ENCODE measurements at places on chromosomes 16 and 17.

DNA sequence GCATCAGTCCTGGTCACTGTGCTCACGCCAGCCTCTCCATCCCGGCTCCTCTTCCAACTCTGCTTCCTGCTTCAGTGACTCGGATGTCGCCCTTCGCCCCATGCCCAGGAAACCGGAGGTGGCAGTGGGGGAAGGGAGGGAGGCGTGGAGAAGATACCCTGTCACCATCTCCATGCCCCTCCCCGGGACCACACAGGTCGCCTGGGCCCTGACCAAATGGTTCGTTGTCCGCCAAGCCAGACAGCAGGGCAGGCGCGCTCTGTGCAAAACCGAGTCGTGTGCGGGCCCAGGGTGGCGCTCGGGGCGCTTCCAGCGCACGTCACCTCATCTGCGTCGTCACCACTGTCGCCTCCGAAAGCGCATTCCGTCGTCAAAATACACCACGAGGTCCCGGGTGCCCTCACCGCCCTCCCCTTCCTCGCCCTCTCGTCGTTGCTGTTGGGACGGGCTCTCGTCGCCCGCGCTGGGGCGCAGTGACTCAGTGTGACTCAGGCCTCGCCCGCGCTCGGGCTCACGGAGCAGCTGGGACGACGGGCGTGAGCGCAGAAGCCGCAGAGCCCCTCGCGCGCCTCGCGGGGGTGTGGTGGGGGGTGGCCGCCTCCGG lies 39.2 kb downstream of the ZNF778 start:
- no peak for DNase-seq

DNA sequence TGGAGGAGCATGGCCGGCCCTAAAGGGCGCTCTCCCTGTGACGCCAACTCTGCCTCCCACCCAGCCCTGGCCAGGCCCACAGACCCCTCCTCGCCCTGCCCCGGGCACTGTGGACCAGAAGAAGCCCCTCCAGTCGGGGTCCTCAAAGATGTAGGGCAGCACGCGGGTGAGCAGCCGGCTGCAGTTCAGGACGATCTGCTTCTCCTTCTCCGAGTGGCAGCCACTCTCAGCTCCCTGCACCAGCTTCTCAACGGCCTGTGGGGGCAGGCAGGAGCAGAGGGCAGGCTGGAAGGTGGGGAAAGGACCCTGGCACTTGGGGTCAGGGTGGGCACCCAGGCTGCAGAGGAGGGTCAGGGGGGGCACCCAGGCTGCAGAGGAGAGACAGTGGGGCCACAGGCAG lies 8.9 kb downstream of the HID1 start:
- DNase-seq: no peak

DNA sequence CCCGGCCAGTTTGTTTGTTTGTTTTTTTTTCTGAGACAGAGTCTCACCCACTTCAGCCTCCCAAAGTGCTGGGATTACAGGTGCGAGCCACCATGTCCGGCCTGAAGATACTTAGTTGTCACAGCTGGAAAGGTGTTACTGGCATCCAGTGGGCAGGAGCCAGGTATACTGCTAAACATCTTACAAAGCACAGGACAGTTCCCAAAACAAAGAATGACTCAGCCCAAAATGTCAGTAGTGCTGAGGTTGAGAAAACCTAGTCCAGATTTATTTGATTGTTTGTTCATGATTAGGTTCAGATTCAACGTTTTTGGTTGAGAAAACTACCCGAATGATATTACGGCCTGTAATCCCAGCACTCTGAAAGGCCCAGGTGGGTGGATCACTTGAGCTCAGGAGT lies 18.6 kb upstream of the RABEP1 start:
- DNase-seq: no peak

DNA sequence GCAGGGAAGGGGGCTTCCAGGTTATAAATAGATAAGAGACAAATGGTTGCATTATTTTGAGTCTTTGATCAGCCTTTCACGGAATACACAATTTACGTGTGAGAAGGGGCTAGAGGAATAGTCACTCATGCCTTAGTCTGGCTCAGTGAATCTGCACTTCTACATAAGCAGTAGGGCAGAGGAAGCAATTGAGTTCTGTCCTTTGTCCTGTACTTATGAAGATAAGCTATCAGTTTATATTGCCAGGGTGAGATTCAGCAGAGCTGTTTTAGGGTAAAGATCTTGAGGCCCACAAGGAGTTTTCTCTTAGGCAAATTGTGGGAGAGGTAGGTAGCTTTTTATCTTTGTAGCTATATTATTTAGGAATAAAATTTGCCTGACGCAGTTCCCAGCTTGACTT lies 33.3 kb downstream of the TOM1L1 start:
- DNase-seq: no peak

GRCh38 chr17:66767154-66767933 lies 67.6 kb upstream of the CACNG5 start:
- no peak for DNase-seq

DNA sequence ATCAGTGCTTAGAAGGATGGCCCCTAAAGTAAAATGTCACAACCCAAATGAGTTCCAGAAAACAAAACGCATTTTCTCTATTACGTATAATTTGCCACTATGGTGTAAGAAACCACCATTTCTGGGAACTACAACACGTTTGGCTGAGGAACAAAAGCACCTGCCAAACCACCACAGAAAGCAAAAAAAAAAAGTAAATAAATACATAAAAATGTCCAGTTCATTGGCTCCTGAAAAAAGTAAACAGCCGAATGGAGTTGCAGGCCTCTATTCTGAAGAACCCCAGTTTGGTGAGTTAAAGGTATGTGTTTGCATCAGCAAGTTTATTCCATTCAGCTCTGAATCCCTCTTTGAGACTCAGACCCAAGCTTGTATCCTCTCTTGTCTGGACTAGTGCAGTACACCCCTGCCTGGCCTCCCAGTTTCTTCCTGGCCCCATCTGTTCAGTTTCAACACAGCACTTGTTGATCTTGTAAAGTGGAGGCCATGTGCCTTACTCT lies 36.9 kb downstream of the ERN1 start:
- no peak for DNase-seq

DNA sequence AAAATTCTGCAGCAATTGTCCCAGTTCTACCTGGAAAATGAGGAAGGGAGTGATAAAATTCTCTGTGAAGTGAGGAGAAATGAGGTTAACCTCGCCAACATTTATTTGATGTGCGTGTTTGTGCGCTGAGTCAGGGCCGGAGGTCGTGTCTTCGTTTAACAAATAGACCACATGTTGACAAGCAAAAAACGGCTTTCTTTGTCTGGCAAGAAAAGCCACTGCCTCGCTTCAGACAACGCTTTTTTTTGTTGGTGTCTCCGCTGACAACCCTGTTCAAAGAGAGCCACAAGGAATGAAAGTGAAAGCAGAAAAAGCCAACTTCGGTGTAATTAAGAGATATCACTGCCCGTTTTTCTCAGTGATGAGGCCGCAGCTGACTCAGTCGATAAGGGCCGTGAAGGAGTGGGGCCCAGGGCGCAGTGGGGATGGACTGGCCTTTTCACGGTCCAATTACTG lies 510.6 kb downstream of the CDH13 start:
- DNase-seq: no peak

- DNase-seq: no peak
Measured at GRCh38 chr16:28983644-28984043, 1.2 kb upstream of the LAT start.

DNA sequence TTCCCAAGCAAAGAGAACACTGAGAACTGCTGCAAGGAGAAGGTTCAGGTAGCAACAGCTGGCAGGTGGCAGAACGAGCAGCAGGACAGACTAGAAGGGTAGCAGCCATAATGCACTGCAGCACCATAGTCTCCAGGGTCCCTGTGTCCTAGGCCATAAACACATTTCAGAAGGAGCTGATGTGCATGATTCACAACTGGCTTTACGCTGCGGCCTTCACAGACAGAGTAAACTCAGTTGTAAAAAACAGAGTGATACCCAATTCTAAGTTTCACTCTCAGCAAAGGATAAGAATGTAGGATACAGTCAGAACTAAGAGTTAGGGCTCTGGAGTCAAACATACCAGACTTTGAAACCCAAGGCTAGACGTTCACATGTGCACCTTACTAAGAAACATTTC lies 24.4 kb downstream of the ARHGAP17 start:
- DNase-seq: no peak

DNA sequence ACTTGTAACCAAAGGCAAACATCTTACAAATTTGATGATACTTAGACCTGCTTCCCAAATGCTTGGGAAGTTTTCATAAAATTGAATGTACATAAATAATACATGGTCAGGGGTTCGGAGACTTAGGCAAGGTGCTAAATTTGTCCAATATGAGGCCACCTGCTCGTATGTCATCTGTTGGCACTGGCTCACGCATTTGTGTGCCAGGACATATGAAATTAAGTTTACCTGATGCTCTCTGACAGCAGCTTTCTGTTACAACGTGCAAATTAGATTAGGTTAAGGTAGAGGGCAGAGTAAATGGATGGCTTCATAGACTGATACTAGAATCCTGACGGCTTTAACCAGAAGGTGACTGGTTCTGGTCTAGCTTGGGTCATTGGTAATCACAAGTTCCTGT lies 970.3 kb upstream of the RBFOX1 start:
- DNase-seq: no peak

DNA sequence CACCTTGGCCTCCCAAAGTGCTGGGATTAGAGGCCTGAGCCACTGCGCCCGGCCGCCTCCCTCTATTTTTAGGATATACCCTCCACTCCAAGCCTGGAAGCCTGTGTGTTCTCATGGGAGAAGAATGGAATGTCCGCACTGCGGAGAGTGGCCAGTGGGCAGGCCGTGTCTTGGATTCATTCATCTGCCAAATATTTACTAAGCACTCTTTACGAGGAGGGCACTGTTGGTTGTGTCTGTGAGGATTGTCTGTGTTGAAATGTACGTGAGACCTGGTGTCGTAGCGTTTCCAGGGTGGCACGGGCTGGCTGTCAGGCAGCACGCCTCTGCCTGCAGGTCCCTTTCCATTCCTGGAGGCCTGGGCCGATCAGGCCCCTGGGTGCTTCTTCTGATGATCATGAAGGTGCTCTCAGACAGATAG lies 19.2 kb downstream of the PGS1 start:
- no peak for DNase-seq

DNA sequence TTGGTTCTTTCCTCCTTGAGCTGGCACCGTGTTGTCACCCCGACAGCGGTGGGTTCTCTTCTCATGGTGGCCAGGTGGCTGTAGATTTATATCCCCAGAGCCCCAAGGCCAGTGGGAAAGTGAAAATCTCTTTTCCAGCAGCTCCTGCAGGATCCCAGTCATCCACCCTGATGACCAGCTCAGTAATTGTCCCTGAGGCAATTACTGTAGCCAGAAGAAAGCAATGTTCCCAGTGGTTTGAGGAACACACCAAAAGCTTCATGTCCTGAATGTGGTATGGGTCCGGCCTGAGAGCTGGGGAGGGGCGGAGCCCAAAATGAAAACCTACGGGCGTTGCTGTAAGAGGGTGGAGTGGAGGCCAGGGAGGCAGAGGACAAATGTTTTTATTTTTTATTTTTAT lies 69.0 kb downstream of the WSB1 start:
- no peak for DNase-seq

DNA sequence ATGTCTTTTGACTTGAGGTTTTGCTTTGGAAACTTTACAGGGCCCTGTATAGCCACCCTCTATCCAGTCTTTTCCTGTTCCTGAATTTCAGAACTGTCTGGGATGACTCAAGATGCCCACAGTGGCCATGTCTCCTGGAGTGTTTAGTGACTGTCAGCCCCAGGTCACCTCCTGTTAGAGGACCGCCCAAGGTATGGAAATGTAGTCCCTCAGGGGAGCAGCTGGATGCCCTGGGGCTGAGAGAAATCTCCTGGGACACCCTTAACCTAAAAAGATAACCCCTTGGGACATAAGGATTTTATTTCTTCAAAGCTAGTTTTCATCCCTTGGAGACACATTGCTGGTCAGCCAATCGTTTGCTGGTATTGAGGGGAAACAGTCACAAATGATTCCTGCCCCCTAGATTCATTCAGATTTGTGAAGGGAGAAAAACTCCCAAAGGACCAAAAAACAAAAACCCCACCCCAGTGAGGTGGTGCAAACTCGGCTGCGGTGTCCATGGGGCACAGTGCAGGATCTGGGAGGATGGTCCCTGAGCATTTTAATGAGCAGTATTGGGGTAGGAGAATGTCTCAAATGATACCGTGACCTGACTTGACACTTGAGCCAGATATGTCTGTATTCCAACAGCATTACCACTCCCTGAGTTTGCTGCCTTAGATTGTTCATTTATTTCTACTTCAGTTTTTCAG lies 1.7 kb downstream of the ZNF267 start:
- no peak for DNase-seq

DNA sequence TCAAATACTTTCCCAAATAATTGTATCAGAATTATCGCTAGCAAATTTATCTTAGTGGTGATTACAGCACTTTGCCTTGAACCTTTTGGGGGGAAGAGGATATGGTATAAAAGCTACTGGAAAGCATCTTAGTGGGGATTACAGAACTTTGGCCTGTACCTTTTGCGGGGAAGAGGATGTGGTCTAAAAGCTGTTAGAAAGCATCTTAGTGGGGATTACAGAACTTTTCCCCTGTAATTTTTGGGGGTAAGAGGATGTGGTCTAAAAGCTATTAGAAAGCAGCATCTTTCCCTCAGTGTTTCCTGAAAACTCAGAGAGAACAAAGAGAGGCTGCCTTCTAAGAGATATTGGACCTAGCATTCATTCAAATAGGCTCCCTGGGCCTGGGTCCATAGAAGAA lies 4.1 kb downstream of the SLFN12 start:
- DNase-seq: no peak

GRCh38 chr16:51071326-51071725 lies 79.7 kb downstream of the SALL1 start:
- no peak for DNase-seq

DNA sequence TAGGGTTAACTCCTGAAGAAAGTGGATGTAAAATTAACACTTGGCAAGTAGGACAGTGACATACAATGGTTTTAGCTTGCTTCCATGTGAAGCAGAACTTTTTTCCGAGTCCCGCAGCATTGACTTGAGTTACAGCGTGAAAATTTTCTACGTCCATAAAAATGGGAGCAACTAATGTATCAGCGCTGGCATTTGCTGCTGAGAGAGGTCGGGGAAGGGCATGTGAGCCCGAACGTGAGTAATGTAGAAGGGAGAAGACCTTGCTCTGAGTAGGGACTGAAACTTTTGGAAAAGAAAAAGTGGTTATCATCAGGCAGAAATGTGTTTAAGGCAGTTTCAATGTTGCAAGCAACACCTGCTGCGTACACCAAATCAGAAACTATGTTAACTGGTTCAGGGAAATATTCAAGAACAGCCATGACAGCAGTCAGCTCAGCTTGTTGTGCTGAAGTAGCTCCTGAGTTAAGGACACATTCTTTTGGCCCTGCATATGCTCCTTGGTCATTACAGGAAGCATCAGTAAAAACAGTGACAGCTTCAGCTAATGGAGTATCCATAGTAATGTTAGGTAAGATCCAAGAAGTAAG lies 70.9 kb upstream of the ARL4D start:
- DNase-seq: no peak
